ENCODE measurements at places on chromosomes 5 and 9.

- DNase-seq = no peak
Observed at GRCh38 chr5:167790462-167791260, 500.8 kb upstream of the WWC1 start.

GRCh38 chr5:135834639-135835529 is at the start of gene SLC25A48:
TSS of gene SLC25A48 (plus strand) at chr5:135834663. CDS start at chr5:135834848, 185 bp downstream.
- DNase-seq = no peak

- DNase-seq = no peak
Observed at GRCh38 chr5:153784277-153784676, 254.4 kb downstream of the FAM114A2 start.

DNA sequence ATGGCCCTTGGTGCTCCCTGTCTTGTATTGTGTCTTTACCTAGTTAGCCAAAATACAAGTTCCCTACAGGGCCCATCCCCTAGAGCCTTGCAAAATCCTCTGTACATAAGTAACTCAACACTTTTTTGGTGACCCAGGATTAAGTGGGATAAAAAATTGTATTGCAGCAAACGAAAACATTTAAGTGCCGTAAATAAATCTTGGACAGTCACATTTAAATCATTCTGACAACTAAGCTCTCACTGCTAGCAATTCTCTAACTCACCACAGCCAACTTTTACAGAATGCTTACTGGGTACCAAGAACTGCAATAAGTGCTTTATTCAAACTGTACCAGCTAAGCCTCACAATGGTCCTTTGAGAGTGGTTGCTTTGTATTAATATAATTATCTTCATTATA is 56.6 kb downstream of the GNAQ start:
- no peak for DNase-seq

- DNase-seq = no peak
Observed at GRCh38 chr5:92653730-92654461, 927.1 kb downstream of the NR2F1-AS1 start.
